ENCODE measurements at places on chromosomes 6 and 20.

GRCh38 chr6:43302126-43302525 lies 4.1 kb downstream of the SLC22A7 start:
- DNase-seq, result no peak

DNA sequence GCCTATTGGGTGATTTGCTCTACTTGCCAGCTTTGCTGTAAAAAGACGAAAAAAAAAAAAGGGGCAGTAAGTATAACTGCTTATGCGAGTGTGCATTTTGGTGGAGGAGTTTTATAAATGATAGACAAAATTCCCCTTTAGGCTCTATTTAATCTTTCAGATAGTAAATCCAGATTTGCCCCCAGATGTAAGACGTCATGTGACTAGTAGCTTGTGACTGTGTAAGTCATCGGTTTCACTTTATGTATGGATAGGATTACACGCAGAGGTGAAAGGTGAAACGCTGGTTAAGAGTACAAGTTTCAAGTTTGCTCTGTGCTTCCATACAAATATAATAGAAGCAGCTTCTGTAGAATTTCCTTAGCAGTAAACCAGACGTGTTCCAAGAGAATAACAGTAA lies 7.9 kb downstream of the RAB32 start:
- DNase-seq, result no peak

- DNase-seq, result no peak
Observed at GRCh38 chr6:163573503-163574179, 159.1 kb downstream of the QKI start.

DNA sequence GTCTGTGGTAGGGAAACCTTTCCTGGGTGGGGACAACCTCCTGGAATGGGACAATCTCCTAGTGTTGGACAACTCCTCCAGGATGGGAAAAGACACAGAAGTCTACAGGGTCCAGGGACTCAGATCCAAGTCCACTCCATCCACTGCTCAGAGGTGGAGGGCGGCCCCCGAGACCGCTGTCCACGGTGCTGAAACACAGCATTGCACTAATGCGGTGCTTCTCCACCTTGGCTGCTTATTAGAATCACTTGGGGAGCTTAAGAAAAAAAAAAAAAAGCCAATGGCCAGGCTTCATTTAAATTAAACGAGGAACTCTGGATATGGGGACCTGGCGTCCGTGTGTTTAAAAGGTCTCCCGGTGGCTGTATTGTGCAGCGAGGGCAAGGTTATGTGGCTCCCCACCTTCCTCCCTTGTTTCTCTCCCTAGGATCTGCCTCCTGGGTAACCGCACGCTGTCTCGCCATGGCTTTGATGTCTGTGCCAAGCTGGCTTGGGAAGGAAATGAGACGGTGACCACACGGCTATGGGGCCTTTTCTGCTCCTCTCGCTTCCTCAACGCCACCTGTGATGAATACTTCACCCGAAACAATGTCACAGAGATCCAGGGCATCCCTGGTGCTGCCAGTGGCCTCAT lies 12.0 kb downstream of the SLC12A5 start:
- DNase-seq, result no peak

- no peak for DNase-seq
Observed at GRCh38 chr20:60565083-60565482, 606.9 kb downstream of the CDH26 start.

DNA sequence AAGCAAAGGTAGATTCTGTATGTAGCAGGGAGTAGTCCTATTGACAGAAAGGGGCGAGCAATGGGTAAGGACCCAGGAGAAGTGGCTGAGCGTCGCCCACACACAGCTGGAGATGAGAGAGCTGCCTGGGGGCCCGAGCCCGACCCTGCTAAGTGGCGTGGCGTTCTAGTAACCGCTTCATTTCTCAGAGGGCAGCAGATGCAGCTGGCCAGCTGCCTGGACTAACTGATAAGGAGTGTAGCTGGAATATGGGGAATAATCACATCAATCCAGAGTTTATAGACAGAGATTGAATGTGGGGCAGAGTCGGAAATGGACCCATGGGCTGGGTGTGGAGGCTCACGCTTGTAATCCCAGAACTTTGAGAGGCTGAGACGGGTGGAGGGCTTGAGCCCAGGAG lies 64.4 kb downstream of the EZR start:
- DNase-seq, result no peak

- DNase-seq, result no peak
Observed at GRCh38 chr20:23000232-23000947, 34.7 kb upstream of the SSTR4 start.

DNA sequence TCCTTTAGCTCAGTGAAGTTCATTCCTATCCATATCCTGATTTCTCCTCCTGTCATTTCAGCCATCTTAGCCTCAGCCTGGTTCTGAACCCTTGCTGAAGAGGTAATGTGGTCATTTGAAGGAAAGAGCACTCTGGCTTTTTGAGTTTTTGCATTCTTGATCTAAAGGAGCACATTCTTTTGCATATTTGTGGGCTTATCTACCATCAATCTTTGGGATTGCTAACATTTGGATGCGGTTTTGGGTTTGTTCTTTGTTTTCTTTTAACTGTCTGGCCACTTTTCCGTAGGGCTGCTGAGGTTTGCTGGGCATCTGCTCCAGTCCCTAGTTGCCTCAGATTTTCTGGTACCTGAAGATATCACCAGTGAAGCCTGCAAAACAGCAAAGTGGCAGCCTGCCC lies 238.3 kb downstream of the EPM2A start:
- DNase-seq, result no peak

DNA sequence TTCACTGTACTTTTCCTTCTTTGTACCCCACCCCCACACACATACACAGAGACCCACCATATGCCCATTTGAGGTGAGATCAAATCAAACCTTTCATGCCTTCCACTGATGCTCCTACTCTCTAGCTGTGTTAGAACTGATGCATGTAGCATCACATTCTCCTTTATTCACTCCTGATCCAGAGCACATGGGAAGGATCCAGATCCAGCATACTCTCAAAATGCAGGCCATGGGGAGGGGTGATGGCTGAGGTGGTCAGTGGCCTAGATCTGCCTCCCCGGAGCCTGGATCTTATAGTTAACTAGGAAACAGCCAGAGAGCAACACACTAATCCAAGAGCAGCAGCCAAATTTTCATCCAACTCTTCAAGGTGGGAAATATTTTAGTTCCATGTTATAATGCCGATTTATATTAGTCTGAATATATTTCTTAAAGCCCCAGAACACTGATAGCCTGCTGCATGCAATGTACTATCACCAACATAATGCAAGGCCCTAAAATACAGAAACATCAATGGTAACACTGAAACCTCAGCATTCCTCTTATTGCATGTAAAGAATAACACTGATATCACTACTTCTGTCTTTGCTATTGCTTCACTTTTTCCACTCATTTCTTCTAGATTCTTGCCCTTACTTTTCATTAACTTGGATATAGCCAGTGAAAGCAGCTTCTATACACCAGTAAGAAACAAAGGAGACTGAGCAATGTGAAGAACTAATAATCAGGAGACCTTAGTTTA lies 126.8 kb upstream of the BEND6 start:
- DNase-seq, result no peak

DNA sequence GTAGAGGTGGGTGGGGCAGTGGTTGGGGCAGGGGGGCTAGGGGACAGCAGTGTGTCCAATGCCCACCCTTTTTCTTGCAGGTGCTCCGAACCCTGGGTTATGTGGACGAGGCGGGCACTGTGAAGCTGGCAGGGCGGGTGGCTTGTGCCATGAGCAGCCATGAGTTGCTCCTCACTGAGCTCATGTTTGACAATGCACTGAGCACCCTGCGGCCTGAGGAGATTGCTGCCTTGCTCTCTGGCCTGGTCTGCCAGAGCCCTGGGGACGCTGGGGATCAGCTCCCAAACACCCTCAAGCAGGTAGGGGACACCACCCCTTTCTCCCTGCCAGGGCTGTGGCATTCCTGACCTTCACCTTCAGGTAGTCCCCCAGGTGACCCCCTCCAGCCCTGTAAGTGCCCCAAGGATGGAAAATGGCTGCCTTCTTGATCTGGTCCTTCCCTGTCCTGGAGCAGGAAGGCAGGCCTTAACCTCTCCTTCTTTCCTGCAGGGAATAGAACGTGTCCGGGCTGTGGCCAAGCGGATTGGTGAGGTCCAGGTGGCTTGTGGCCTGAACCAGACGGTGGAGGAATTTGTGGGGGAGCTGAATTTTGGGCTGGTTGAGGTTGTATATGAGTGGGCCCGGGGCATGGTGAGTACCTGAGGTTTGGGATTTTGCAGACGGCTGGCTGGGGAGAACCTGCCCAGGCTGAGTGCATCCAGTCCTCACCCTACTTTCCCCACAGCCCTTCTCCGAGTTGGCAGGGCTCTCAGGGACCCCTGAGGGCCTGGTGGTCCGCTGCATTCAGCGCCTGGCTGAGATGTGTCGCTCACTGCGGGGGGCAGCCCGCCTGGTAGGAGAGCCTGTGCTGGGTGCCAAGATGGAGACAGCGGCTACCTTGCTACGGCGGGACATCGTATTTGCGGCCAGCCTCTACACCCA lies 2.9 kb downstream of the DXO start:
- DNase-seq, result no peak

GRCh38 chr20:44010162-44010704 lies 95.6 kb downstream of the TOX2 start:
- no peak for DNase-seq

GRCh38 chr6:115618256-115618655 lies 442.4 kb downstream of the FRK start:
- no peak for DNase-seq

GRCh38 chr6:153092082-153093013 lies 38.7 kb downstream of the RGS17 start:
- DNase-seq, result no peak

DNA sequence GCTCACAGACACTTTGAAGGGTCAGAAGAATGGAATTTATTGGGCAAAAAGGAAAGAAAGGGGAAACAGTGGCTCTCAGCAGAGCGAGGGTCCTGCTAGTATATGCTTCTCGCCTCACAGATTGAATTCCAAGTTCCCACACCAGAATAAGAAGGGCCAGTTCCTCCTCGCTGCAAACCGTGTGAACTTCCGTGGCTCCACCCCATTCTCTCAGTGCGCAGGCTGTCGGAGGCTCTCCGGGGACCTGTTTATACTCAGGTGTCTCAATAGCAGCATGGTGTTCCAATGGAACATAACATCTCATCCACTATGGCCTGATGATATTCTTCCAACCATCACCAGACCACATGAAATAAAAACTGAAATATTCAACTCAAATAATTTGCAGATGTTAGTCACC lies 4.6 kb downstream of the SAMD3 start:
- DNase-seq, result no peak

DNA sequence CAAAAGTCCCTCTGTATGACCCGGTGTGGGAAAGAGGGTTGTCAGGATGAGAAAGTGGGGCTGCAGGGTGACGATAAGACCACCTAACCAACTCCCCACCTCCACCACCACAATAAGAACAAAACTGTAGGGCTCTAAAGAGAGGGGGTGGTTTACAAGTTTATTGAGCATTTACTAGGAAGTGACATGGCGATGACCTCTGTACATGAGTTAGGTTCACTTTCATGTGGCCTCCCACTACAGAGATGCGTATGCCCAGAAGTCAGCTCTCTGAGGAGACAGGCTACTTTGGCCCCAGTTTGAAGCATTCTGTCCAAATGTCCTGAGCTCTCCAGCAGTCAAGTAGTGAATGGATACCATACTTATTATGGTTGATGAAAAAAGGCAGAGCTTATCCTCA lies 28.7 kb upstream of the PI16 start:
- no peak for DNase-seq

DNA sequence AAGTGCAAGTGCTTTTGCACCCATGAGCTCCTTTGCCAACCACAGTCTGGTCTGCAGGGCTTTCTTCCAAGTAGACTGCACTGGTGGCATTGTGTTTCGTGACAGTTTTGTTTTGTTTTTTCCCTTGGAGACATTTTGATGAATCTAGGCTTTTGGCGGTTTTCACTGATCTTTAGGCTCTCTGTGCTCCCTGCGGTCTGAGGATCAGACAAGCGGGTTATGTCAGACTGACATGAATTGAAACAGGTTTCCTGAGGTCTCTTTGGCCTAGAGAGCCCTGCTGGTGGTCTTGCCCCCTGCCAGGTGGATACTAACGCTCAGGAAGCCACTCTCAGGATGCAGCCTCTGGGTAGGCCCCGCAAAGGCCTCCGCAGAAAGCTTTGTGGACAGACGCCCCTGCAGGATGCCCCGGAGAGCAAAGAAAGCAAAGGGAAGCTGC lies 555.4 kb upstream of the AGPAT4 start:
- DNase-seq, result no peak

GRCh38 chr6:139679516-139680179 lies 305.2 kb upstream of the CITED2 start:
- no peak for DNase-seq

Data from T-helper 2 cell (primary cell).